ENCODE measurements at places on chromosomes 7 and 10. TPM values are rescaled to one million over a fixed set of nuclear protein-coding genes. Genes with fewer than 3 reads are reported as not detected.

The ALOX5 gene
- total RNA-seq = 0.10 TPM

The CLRN3 gene
- not detected for total RNA-seq

The STAG3 gene
- total RNA-seq = 10.3 TPM

The LEP gene
- not detected for total RNA-seq

The ITGA8 gene
- not detected for total RNA-seq

The TFEC gene
- not detected for total RNA-seq

The DIP2C gene
- total RNA-seq = 7.2 TPM

DNA sequence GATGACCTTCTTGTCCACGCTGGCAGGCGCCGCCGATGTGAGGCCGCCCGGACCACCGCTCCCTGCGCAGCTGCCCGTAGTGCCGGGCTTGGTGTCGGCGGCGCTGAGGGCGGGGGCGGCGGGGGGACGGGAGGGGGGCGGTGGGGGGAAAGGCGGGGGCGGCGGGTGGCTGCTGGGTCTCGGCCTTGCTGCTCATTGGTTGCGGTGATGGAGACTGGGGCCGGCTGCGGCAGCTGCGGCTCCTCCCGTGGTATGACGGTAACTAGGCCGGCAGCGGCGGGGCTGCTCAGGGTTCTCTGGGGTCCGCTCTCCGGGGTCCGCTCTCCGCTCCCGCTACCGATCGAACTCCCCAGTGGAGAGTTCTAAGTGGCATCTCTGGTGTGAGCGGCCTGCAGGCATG is 1.8 kb upstream of the EFCAB10 start:
- no peak for DNase-seq

GRCh38 chr10:101646364-101646763 is 48.6 kb downstream of the FBXW4 start:
- DNase-seq = peak; percentile 35

DNA sequence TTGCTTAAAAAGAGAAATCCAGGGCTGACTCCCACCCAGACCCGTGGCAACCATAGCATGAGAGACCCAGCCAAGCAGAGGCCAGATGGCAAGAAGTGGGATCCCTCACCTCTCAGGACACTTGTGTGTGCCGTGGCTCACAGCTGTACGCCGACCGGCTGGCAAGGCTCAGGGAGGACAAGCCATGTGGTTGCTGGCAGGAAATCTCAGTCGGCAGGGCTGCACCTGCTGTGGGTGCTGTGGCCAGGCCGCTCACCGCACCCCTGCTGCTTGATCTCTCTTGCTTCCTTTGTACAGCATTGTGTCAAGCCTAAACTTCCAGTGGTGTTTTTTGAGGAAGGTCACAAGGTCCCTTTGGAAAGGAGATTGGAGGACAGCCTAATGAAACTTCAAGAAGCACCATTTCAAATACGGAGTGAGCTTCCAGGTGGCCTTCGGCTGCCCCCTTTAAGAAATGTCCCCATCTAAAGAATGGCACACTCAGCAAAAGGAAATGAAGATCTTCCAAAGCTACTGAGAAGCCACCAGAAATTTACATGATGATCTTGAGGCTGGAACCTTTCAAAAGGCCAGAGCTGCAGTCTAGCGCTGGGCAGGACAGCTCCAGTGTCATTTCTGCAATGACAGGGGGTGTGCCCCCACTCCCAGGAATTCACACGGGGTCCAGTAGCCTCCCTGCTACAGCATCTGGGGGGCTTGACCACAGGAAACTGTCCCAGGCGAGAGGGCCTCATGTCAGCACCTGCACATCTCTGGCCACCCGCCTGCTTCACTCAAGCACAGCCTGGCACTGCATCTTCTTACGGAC is 409.0 kb upstream of the MGMT start:
- DNase-seq = no peak

DNA sequence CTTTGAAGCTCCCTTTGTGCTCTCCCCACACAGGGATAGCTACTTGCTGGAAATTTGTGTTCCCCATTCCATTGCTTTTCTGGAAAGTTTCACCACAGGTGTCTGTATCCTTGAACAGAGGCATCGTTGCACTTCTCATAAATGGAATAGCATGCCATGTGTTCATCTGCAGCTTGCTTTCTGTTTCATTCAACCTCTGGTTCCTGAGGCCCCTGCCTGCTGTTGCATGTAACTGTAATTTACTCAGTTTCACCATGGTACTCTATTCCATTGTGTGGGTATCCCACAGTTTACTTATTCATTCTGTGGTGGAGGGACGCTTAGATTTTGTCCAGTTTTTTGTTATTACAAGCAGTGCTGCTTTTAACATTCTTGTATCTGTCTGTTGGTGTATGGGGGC is 32.0 kb downstream of the EEPD1 start:
- no peak for DNase-seq

DNA sequence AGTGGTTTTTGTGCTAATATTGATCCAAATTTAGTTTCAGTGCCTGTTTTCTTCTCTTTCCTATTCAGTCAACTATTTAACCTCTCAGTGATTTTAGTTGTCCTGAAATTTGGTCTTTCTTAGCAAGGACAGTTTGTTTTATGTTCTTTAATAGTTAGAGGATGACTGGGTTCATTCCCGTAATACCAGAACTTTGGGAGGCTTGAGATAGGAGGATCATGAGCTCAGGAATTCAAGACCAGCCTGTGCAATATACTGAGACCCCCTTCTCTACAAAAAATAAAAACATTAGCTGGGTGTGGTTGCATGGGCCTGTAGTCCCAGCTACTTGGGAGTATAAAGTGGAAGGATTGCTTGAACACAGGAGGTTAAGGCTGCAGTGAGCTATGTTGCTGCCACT is 148.3 kb downstream of the EXOC4 start:
- DNase-seq = no peak

DNA sequence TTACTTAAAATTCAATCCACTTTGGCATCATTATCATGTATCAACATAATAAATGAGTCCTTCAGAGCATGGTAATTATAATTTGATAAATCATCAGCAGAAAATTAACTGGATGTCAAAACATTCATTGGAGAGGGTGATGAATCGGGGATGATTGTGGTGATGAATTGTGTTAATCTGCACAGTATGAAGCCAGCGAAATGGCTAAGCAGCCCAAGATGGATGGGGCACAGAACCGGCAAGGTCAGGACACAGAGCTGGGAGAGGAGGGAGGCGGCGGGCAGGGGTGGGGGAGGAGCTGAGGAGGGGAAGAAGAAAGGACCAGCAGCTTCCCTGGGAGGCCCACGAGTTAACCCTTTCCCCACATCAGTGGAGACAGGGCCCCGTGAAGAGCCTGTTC is 536.1 kb downstream of the LRMDA start:
- DNase-seq = peak; percentile 61

DNA sequence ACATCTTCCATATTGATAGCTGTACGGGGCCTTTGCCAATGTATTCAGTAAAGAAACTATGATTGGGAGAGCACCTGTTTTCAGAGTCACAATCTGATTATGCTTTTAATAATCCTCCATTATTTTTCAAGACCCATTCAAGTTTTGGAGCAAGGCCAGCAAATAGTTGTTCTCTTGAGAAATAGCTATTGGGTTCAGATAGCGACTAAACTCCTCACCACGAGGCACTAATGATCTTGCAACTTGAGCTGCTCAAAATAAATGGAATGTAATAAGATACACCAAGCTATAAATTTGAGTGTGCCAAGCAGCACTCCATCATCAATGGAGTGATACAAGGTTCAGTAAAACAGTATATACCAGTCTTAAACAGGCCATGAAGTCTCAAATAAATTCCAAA is 7.4 kb upstream of the MALRD1 start:
- no peak for DNase-seq

GRCh38 chr7:7843240-7843639 is 124.8 kb upstream of the RPA3 start:
- DNase-seq = no peak

- no peak for DNase-seq
These were observed 58.4 kb downstream of the MAPK8 start for GRCh38 chr10:48364659-48365405.

- no peak for DNase-seq
These were observed 2.0 kb downstream of the LCOR start for GRCh38 chr10:96834120-96834519.

GRCh38 chr10:17213646-17214349 is 12.3 kb upstream of the TRDMT1 start:
- no peak for DNase-seq
